ENCODE measurements at places on chromosomes 5 and 9.

- DNase-seq = no peak
Measured at GRCh38 chr9:122197426-122197825, 31.3 kb downstream of the LHX6 start.

DNA sequence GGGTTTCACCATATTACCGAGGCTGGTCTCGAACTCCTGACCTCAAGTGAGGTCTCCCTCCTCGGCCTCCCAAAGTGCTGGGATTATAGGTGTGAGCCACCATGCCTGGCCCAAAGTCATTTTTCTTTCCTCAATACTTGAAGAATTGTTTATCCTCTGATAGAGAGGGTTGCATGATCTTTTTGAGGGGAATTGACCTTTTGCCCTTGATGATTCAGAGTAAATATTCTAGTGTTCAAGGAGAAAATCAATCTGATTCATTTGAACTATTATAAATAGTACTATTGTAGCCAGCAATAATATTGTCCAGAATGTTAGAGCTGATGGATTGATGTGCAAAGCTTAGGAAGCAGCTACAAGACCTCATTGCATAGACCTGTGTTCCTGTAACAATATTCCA, 47.1 kb downstream of the UGCG start:
- DNase-seq = no peak

DNA sequence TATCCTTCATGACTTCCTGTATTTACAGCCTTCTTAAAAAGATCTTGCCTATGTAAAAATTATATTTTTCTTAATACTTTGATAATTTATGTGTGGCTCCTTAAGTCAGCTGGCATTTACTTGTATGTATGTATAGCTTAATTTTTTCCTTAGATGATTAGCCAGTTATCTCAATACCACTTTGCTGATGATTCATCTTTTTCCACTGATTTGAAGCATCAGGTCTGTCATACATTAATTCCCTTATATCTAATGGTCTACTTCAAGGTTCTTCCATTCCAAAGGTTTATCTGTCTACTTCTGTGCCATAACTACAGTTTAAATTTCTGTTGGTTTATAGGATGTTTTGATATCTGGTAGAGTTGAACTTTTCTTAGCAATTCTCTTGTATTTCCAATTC, 44.9 kb upstream of the MTMR12 start:
- no peak for DNase-seq

GRCh38 chr5:25448646-25449045, 803.9 kb upstream of the CDH10 start:
- DNase-seq = no peak

GRCh38 chr5:149273950-149274349, 2.3 kb downstream of the AFAP1L1 start:
- no peak for DNase-seq

- no peak for DNase-seq
Measured at GRCh38 chr9:33703430-33704102, 91.8 kb upstream of the PRSS3 start.

DNA sequence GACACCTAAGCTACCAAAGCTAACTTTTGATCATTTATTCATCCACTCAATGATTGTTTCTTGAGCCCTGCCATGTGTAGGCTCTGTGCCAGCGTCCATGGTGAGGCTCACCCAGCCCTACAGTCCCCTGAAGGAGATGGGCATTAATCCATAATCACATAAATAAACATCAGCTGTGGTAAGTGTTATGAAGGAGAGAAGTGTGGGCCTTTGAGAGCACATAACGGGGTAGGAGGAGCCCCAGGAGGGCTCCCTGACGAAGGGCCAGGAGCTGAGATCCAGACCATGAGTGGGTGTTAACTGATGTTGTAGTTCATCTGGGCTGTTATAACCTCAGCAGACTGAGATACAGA, 53.9 kb upstream of the AFAP1L1 start:
- DNase-seq = no peak

DNA sequence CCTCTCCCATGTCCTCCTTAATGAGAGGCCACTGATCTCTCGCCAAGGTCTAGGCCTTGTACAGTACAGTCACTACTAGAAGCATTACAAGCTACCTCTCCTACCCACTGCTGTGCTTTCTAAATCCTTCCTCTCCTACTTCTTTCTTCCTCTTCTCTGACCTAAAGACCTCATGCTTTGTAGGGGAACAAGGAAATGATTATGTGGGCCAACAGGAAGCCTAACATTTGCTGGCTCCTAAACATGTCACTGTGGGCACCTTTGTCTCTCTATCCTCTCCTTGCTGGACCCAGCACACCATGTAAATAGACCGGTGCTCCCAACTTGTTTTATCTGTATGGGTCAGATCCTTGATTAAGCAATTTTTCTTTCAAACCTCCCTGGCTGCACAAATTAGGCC, 16.7 kb downstream of the SLC28A3 start:
- DNase-seq = no peak

DNA sequence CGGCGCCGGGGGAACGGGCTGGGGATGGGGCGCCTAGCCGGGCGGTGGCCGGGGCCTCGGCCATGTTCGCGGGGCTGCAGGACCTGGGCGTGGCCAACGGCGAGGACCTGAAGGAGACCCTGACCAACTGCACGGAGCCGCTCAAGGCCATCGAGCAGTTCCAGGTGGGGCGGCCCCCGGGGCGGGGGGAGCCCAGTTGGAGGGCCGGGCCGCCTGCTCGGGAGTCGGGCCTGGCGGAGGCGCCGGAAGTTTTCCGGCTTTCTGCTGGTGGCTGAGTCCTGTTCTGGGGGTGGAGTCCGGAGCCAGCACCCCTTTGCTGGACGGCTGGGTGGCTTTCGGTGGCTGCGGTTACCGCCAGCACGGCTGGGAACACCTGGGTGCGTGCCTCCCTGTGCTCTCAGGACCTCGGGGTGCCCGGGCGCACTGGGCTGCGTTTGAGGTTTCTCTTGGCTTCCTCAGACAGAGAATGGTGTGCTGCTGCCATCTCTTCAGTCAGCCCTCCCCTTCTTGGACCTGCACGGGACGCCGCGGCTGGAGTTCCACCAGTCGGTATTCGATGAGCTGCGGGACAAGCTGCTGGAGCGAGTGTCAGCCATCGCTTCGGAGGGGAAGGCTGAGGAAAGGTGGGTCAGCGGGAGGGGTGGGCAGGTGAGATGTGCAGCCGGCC, 454 bp downstream of the NELFB start:
- no peak for DNase-seq

DNA sequence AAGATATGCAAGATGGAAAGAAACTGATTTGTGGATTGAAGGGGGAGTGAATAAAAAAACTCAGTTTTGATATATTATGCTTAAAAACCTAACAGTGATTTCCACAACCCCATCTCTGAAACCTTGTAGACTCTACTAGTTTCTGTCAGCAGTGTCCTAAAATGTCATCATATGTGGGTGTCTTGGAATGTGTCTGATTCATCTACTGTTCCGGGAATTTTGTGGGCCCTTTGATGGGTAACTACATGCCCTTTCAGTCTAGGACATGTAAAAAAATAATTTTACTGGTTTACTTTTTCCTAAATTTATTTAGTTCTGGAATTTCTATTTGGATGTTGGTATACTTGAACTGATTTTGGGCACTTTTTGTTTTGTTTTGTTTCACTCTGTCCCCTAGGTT, 118.9 kb upstream of the NMUR2 start:
- no peak for DNase-seq

- no peak for DNase-seq
Measured at GRCh38 chr5:67983251-67984110, 232.1 kb upstream of the PIK3R1 start.

GRCh38 chr5:135834639-135835529, at the start of gene SLC25A48:
TSS of gene SLC25A48 (plus strand) at chr5:135834663. CDS start at chr5:135834848, 185 bp downstream.
- DNase-seq = no peak

DNA sequence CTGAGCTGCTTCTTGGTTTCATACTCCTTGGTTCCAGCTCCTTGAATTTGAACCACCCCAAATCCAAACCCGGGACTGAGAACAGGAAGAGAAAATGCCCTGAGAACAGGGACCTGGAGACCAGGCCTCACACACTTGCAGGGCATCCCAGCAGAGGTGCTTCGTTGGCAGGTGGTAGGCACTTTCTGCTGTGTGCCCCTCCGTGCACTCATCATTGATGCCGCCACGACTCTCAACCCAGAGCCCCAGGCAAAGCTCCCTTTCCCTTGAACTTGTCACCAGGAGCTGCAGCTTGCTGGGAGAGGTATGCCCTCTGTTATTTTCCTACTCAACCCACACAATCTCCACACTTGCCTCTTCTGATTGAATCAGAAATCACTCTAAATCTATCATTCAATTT, 217.8 kb upstream of the IRX1 start:
- DNase-seq = no peak

DNA sequence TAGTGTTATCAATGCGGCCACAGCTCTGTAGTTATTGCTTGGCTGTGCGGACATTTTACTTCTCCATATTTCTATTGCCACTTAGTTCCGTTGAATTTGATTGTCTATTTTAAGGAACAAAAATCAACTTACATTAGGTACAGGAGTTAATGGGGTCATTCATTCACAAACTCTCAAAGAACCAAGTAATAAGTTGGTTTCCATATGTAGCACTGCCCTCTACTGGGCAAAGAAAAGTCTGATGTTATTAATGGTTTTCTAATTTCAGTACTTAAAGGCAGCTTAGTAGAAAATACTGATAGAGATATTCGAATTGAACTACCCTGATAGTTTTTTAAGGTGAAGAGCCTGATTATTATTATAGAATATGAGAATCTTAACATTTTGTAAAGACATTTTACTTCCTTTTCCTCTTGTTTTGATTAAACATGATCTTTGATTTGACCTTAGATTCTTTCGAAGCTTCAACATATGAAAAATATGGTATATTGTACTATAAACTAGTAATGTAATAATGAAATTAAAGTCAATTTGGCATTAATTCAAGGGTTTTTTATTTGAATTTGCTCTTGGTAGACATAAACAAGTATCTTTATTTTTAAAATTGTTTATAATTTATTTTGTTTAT, 119.5 kb upstream of the CTNND2 start:
- no peak for DNase-seq

- DNase-seq = no peak
Measured at GRCh38 chr5:91070761-91071550, 312.2 kb downstream of the ARRDC3 start.

- no peak for DNase-seq
Measured at GRCh38 chr5:41918105-41918504, 7.0 kb upstream of the FBXO4 start.

GRCh38 chr5:170638051-170638450, 134.2 kb downstream of the KCNIP1 start:
- DNase-seq = no peak

DNA sequence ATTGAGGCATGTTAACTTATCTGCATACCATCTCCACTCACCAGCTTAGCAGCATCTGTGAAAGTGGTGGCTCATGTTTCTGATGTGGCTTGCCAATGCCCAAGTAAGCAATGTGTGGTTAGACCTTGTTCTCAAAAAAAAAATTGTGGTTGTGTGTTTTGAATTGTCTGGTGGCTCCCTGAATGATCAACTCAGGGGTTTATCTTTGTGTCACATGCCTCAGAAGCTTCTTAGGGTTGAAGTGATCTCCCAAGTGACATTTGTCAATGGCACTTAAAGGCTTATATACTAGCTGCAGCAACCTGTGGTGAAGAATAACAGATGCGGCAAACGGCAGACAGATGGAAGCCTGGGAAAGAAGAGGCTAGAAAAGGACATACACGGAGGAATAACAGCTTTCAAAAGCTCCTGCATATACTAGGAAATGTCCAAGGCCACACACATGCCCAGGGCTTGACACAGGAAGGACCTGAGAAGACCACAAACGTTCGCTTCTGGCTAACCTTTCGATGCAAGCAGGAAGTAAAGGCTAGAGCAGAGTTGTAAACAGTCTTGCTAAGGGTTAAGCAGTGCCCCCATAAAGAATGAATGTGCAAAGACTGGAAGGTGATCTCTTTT, 42.2 kb upstream of the FSD1L start:
- DNase-seq = no peak

DNA sequence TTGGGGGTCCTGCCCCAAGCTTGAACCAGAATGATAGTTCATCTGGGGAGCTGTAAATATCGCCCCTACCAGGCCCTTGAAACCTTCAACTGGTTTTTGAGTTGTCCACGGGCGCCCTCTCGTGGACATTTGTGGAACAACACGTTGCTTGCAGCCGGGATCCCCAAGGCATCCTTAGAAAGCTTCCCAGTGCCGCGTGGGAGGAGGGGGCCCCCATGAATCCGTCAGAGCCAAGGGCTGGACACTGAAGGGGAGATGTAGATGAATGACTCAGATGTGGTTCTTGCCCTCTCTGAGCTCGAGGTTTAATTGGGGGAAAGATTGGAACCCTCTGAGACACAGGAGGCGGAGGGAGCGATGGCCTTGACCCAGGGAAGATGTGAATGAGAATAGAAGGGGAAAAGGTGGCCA, 31.8 kb upstream of the ORM1 start:
- peak; percentile 56 for DNase-seq

DNA sequence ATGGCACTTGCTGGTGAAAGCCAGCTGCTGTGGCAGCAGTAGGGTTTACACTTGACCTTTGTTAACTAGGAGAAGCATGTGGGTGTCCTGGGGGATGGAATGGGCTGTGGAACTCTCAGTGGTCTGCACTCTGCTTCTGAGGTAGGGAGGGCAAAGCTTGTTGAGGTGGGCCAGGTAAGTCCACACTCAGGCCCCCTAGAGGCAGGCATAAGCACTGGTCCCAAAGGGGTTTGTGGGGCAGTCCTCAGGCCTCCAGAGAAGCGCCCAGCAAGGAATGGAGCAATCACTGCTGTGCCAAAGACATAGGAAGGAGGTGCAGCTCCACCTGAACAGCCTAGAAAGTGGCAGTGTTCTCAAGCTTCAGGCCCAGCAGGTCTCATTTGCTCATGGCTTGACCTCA, 34.7 kb downstream of the INSL4 start:
- no peak for DNase-seq

DNA sequence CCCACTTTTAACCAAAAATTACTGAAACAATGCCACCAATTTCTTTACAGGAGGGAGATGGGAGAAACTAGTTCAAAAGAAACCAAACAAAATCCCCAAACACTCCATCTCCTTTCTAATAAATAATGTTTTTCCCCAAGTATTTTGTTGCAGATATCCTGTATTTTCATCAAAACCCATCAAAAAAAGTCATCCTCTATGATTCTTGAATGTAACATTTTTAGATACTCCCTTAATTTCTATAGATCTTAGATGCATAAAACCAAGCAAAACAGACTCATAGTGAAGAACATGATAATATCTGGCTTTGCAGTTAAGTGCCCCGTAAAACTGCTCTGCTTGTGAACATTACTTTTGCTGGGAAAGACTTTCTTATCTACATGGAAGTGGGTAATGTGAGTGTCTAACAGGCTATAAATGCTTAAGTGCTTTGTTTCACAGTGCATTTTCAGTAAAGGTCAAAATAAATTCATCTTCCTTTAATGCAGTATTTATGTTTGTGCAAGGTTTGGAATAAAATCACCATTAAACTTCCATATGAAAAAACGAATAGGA, 77.3 kb upstream of the TBCA start:
- no peak for DNase-seq

- no peak for DNase-seq
Measured at GRCh38 chr5:172361566-172362238, 78.1 kb upstream of the UBTD2 start.
